ENCODE measurements at places on chromosomes 5 and 9.

GRCh38 chr9:99411068-99411467 is 189.0 kb downstream of the SEC61B start:
- no peak for DNase-seq

DNA sequence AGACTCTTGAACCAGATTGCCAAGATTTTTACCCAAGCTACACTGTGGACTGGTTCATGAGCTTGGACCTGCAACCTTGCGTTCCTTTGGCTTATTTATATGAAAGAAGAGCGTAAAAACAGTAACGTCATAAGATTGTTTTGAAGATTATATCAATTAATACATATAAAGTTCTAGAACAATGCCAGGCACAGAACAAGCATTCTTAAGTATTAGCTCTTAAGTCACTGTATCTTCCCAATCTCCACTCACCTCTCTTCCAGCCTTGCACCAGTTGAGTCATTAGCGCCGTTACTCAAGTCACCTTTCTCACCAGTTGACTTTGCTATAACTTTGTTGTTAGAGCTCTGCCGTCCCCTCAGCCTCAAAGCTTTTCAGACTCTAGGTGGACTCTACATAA is 415.7 kb downstream of the PLK2 start:
- DNase-seq, result no peak

GRCh38 chr5:165781738-165782137 is 2276.3 kb downstream of the MAT2B start:
- DNase-seq, result no peak

DNA sequence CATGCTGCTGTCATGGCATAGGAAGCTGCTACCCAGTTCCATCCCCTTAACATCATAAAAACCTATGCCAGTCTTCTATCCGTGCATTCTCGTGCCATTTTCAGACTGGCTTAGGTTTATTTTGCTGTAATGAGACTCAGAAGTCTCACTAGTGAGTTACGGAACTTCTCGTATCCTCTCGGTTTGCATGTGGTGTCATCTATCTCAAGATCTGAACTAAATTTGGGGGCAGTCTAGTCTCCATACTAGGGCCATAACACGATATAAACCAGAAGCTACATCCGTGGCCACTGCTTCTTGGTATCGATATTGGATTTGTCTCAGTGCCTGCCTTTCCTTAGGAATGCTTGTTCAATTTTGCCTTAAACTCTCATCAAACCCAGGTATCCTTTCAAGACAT is 771.2 kb upstream of the CDH10 start:
- DNase-seq, result no peak

GRCh38 chr9:112012026-112012902 is 115.7 kb downstream of the UGCG start:
- DNase-seq, result peak; percentile 65

DNA sequence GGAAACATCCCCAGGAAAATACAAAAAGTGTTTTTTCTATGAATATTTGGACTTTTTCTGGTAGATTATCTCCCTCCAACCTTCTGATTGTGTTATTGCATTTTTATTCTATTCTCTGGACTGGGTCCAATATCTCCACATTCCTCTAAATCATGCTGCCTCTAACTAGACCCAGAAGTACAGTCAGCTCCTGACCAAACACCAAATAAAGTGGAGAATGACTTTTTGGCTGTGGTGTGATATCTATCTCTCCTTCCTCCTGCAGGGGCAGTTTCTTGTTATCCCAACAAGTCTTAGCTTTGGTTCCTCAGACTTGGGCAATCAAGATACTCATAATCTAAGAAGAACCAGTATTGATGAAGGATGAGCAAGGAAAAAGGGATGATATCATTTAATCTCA is 3.2 kb upstream of the RAI14 start:
- no peak for DNase-seq

- no peak for DNase-seq
Observed at GRCh38 chr9:27054841-27055240, 49.4 kb upstream of the LRRC19 start.

DNA sequence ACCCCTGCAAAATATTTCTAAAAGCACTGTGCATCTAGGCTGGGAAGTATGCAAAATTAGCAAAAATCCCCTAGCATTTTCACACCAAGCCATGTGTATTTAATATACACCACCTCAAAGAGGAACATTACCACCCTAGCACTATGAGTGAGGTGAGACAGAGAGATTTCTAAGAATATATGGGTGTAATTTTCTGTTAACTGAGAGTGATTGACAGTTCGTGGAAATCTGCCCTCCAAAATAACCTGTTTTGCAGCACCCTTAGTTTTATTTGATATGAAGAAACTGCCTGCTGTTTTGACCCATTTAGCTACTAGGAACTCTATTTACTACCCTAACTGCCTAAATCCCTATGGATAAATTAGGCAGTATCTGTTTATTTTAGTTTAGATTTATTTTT is 64.2 kb upstream of the CDKN2B start:
- no peak for DNase-seq

- DNase-seq, result no peak
Observed at GRCh38 chr9:130843049-130843908, 8.2 kb downstream of the ABL1 start.

DNA sequence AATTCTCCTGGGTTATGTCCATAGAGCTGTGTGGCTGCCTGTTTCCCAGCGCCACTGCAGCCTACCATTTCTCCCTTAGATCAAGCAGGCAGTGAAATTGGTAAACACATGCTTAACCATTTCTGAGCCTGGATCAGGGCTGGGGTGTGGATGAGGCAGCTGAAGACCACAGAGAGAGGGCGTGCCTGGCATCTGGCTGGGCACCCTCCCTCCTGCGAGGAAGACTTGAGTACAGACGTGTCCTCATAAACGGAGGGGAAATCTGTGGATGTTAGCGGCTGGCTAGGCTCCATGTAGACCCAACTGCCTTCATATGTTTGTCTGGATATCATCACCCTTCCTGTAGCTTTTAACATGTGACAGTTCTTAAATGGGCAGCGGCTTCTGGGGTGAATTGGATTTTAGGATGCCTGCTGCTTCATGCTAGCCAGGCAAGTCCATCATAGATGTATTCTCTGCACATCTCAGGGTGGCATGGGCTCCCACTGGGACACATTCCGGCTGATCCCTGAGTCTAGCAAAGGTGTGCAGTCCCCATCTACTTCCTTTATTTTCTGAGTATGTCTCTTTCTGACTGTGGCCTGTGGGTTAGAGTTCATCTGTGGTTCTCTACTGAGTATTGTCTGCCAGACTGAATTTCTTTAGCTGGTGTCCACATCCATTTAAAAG is 11.0 kb downstream of the RGS3 start:
- no peak for DNase-seq

- peak; percentile 53 for DNase-seq
Observed at GRCh38 chr9:137222190-137223077, at the start of gene RNF208. TSS of gene RNF208 (minus strand) at chr9:137222240. CDS start at chr9:137221212, 1,028 bp downstream.

GRCh38 chr5:174794931-174795672 is 70.7 kb downstream of the MSX2 start:
- no peak for DNase-seq

Data from activated T-cell treated with anti-CD3 and anti-CD28 coated beads, Interleukin-2, amount 50 U/mL, for 48 hours (primary cell).